Activated naive CD4-positive, alpha-beta T cell treated with anti-CD3 and anti-CD28 coated beads, Interleukin-2, amount 10 ng/mL, durations not matched to agents 7 days and 5 days (primary cell): ENCODE measurements at places on chromosomes 1 and 21.

DNA sequence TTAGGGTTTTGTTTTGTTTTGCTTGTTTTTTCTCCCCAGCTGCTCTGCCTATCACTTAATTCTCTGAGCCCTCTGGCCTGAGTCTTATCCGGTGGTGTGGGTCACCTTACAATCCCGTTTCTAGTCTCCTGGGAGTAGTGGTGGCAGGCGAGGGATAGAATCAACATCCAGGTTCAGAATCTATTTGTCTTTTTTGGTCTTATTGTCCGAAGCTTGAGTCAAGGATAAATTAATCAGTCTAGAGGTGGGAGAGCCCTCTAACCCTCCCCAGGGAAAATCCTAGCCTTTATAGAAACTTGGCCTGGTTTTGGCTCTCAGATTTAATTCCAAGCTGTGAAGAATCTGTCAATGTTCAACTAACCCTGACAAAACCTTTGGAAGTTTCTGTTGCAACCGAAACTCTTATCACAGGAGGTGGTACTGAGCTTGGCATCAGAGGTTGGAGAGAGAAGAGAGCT lies 246.3 kb downstream of the FGGY start:
- DNase-seq, result no peak

DNA sequence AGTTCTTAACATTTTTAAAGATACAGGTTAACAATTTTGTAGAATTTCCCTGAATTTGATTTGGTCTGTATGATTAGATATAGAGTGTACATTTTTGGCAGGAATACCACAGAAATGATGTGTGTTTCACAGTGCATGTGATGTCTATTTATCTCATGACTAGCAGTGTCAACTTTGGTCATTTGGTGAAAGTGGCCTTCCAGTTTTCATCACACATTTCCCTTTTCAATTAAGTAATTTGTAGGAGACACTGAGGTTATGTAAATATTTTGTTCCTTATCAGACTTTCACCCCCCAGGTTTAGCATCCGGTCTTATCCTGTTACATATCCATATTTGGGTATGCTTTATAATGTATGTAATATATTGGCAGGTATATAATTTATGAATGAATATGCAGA lies 41.8 kb downstream of the MAP3K7CL start:
- no peak for DNase-seq

DNA sequence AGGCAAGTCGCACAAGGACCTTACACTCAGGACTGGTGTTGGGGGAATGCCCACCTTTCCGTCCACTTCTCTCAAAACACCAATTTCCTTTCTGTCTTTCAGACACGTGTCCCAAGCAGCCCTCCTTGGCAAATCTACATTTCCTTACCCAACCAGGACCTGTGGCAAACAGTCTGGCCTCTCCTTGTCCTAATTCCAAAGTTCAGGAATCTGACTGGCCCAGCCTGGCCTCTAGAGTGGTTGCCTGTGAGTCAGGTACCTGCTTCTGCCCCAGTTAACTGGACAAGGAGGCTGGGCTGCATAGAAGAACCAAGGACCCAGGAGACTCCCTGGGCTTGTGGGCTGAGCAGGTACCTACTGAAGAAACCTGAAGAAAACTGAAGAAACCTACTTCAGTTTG lies 34.3 kb upstream of the CITED4 start:
- DNase-seq, result no peak

GRCh38 chr1:236677641-236678235 lies 8.6 kb upstream of the ACTN2 start:
- DNase-seq, result no peak

GRCh38 chr1:32178380-32179192 lies 889 bp upstream of the TXLNA start:
- no peak for DNase-seq

- no peak for DNase-seq
Observed at GRCh38 chr1:15254559-15254958, 7.5 kb downstream of the FHAD1 start.

DNA sequence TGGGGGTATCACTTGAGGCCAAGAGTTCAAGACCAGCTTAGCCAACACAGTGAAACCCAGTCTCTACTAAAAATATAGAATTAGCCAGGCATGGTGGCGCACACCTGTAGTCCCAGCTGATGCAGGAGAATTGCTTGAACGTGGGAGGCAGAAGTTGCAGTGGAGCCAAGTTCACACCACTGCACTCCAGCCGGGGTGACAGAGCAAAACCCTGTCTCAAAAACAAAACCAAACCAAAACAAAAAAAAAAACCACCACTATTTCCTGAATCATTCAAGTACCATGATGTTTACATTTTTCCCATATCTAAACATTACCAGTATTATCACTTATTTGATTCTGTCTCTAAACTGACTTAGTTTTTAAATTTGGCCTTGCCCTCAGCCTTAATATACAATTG lies 29.5 kb downstream of the TUT4 start:
- DNase-seq, result peak; percentile 41

- no peak for DNase-seq
Observed at GRCh38 chr1:95388031-95388430, 154.0 kb downstream of the RWDD3 start.

DNA sequence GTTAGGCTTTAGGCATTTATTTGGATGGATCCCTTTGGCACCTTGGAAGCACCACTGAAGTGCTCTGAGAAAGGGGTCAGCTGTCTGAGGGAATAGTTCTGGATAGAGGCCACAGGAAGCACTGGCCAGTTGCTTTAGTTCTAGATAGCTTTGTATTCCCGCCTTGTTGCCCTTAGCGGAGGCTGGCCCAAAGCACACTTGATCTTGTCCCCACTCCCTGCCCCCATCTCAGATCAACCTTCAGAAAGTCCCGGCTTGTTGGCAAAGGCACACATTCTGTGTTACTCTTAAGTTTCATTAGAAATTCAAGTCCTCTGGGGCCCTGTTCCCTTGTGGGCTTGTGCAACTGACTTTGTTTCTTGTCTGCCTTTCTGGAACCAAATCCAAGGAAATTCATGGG lies 15.2 kb upstream of the NBL1 start:
- no peak for DNase-seq

DNA sequence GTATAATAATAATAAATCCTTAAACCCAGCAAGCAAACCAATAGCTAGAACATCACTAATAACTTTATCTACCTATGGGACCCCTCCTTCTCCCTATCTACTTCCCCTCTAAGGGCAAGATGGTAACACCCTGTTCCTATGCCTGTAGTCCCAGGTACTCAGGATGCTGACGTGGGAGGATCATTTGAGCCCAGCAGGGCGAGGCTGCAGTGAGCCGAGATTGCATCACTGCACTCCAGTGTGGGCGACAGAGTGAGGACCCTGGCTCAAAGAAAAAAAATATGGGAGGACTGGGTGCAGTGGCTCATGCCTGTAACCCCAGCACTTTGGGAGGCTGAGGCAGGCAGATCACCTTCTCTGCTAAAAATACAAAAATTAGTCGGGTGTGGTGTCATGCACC lies 143.1 kb upstream of the SLC45A1 start:
- DNase-seq, result no peak

DNA sequence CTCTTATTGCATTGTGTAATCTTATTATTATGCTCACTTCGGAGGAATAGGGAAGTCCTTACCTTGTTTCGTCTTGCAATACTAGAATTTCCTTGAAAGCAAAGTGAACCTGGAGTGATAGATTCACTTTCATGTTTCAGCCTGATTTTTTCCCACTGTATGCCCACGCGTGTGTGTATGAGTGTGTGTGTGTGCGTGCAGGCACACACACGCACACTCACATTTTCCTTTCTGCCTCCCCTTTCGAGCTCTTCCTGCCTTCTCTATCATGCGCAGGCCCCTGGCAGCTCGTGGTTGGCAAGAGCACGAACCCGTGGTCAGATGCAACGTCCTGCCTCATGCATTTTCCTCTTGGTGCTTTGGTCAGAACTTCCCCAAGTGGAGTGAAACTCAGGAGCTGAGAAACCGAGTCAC lies at the start of gene GCSAML:
Gene GCSAML, plus strand, starts transcription at position 366 of the 414 bp plus-strand sequence. CDS start 58 bp downstream, outside the sequence.
- no peak for DNase-seq

DNA sequence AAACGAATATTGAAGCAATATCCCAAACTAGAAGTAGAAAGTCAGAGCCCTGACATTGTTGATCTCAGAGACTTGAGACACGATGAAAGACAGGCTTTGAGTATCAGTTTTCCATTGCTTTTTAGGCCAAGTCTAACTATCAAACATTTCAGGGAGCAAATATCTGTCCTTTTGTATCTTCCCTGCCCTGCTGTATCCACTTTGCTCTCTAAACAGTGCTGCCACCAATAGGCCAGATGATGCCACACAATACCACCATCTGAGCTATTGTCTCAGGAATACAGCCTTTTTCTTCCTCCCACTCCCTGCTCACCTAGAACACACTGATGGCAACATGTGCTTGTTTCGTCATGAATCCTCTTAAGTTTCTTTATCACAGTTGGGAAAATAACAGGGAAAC lies 62.6 kb upstream of the SPAG17 start:
- no peak for DNase-seq

DNA sequence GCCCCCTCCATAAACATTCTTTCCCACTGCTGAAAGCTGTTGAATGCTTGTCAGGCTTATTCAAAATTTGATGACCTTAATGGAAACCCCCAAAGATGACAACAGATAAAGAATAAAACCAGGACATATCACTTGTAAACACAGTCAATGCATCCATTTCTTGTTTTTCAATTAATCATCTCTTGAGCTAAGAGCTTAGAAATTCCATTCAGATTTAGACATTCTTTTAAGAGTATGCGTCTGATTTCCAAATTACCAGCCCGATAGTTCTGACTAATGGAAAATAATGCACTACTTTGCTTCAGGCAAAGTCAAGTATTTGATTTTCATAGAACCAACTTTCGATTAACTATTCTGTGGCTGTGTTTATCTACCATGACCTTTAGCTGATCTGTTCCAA lies 100.6 kb upstream of the RUNX1 start:
- DNase-seq, result no peak

DNA sequence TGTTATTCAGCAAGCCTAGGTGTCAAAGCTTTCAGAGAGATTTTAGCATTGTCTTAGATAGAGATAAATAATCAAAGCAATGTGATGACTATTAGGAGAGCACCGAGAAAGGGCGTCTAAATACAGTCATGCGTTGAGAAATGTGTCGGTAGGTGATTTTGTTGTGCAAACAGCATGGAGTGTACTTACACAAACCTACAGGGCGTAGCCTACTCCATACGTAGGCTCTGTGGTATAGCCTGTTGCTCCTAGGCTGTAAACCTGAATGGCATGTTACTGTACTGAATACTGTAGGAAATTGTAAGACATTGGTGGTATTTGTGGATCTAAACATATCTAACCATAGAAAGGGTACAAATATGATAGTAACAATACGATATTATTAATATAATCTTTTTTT lies 31.8 kb downstream of the KIF1B start:
- DNase-seq, result no peak

DNA sequence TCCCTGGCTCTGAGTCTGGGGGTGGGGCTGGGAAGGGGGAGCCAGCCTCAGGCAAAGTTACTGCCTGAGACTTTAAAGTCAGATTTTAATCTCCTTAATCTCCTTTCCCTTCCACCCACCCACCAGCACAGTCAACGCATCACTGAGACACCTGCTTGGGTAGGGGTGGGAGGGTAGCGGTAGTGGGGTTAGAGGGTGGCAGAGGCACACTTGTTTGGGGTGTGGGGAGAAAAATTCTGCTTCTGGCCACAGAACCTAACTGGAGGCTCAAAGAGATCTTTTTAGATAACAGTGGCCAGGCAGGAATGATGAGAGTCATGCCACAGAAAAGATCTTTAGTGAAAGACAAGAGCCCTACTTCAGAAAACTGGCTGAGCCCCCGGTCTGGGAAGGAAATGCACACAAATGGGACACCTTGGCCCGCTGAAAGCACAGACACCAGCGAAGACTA lies 44.1 kb downstream of the CD247 start:
- peak; percentile 58 for DNase-seq

- no peak for DNase-seq
Observed at GRCh38 chr1:108345776-108346531, 102.1 kb upstream of the NBPF4 start.

DNA sequence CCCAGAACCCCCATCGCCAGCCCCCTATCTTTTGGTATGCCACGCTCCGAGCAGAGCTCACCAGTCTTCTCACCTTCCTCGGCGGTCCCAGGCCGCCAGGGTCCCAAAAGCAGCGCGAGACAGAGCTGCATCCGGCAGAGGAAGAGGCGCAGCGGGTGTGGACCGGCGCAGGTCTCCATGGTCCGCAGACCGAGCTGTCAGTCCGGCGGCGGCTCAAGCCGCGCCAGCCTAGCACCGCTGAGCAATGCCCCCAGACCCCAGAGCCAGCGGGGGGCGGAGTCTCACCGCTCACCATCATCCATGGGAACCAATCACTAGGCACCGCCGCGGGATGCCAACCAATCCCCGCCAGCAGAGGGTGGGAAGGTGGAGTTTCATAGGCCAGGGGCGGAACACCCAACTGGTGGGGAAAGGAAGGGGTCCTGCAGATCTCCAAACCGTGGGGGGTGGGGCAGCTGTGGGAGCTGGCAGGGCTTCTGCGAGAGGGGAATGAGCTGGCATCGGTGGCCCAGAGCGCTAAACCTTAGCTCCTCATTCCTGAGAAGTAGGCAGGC lies at the start of gene EPHA10:
Gene EPHA10, minus strand, starts transcription at position 233 of the 554 bp plus-strand sequence. Its CDS starts 54 bp downstream, at position 179.
- DNase-seq, result no peak

DNA sequence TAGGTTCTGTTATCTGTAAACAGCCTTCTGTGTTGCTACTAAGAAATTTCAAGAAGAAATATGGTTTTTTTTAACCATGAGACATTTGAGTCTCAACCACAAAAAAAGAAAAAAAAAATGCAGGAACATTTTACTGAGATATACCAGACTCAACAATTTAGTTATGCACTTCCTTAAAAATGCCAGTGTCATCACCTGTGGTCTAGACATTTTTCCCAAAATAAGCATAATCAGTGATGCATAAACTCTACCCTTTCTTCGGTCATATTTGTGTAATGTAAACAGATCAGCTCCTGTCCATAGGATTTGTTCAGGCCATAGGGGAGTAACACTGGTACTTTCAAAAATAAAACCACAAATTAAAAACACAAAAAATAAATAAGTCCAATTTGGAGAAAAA lies 122.6 kb upstream of the TNFSF4 start:
- no peak for DNase-seq

DNA sequence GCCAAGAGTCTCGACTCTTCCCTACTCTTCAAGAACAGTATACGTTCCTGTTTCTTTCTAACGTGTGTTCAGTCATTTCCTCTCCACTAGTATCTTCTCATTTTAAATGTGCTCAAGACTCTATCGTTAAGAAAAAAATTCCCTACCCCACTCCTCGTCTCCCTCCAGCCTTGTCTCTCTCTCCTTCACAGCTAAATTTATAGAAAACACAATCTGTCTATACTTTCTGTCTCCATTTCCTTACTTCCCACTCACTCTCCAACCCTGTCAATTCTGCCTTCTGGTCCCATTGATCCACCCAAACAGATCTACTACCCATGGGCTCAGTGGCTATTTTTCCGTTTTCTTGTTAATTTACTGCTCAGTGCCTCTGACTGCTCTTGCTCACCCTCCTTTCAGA lies 75.3 kb downstream of the CSMD2 start:
- DNase-seq, result no peak

DNA sequence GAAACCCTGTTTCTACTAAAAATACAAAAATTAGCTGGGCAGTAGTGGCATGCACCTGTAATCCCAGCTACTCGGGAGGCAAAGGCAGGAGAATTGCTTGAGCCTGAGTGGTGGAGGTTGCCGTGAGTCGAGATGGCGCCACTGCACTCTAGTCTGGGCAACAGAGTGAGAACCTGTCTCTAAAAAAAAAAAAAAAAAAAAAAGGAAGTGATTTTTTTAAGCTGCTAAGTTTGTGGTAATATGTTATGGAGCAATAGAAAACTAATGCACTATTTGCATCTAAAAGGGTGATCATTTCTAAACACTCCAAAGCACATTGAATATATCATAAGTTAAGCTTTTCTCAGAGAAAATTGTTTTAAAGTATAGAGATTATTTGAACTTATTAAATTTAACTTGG lies 244.8 kb upstream of the SPAG17 start:
- DNase-seq, result no peak
